ENCODE measurements at places on chromosomes 1 and 21.

DNA sequence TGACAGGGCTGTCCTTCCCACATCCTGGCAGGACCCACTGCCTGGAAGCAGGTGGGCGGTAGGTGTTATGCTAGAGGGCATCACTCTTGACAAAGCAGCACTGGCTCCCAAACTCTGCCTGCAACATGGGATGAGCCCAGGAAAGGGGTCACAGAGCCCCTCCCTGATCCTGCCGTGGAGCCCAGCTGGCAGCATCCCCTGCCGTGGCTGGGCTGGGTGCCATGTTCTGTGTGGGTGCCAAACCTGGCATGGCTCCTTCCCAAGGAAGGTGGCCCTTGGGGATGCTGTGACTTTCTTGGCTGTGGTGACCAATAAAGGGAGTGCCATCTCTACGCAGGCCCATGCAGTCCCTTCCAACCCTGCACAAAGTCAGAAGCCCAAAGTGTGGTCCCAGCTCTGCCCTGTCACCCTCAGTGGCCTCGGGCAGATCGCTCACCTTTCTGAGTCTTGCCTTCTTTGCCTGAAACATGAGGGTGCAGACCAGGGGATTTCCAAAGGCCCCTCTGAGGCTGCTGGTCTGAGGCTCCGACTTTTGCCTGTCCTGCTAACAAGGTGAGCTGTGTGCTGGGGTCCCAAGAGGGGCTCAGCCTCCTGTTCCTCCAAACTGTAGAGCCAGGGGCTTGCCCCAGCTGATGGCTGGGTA lies 6.0 kb downstream of the CDK18 start:
- DNase-seq: no peak

- no peak for DNase-seq
These were observed 1.7 kb upstream of the PBX1 start for GRCh38 chr1:164557270-164557669.

DNA sequence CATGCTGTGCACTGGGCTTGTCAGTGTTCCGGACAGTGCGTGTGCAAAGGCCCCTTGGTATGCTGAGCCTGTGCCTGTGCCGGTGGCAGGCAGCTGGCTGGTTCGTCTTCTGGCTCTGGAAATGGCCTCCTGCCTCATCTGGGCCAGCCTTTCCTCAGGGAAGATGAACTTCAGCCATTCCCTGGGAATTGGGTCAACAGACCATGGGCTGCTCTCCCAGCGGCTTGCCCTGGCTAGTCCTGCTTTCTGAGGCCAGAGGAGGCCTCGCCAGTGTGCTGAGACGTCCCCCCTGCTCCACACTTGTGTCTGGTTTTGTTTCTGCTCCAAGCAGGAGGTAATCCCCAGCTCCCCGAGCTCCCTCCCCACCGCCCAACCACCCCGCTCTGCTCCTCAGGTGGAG lies 32.6 kb upstream of the RD3 start:
- no peak for DNase-seq

DNA sequence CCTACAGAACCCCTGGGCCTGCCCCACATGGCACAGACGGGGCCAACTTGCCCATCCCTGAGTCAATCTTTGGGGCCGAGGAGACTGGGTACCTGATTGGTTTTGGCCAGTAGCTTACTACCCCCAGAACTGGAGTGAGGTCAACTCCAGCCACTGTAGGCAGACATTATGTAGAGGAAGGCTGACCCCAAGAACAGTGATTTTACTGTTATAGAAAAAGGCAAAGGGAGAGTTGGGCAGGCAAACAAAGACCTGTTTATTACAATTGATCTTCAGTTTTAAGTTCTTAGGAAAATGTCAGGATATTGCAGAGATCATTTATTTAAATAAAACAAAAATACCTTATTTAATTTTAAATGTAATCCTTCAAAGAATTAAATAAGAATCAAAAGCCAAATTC lies 653.8 kb downstream of the NPHP4 start:
- no peak for DNase-seq

GRCh38 chr1:36771660-36772284 lies 262.5 kb downstream of the GRIK3 start:
- no peak for DNase-seq

GRCh38 chr1:189175889-189176288 lies 1301.8 kb downstream of the BRINP3 start:
- no peak for DNase-seq

GRCh38 chr1:54378157-54378873 lies 27.9 kb downstream of the SSBP3 start:
- no peak for DNase-seq

- no peak for DNase-seq
These were observed 29.4 kb upstream of the PPP2R5A start for GRCh38 chr1:212255705-212256307.

DNA sequence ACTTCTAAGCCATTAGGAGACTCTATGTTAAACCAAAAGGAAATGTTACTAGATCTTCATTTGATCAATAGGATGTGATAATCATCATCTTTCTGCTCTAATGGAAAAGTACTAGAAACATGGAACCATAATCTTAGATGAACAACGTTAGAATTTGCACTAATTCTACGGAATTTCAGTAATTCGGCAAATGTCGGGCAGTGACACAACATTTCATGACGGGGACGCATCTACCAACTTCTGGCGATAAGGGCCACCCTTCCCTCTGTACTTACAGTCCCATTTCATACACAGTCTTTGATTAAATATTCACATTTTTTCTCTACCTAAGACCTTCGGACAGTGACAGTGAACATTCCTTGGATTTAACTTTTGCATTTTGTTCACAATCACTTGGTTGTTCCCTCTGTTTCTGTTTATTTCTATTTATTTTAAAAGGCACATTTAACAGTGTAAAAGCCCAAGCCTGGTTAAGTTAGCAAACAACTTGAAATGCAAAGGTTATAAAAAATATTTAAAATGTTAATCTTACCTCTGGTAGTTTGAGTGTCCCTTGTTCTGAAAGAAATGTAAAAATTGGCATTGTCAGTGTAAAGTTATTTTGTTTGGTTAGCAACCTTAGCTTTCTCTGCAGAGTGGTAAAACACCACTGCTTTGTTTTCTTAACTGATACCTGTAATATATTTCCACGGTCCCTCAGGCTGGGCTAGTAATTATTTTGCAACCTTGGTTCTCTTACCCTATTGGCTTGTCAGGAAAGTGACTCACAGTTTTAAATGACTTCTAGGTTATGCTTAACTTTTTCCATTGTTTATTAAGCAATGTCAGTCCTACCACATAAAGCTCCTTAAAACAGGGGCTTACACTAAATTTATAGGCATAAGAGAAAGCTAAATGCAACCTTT lies 276.9 kb downstream of the VAV3 start:
- DNase-seq: no peak

- no peak for DNase-seq
These were observed 47.3 kb downstream of the KMO start for GRCh38 chr1:241579434-241579833.

- no peak for DNase-seq
These were observed 176.1 kb downstream of the SLC45A1 start for GRCh38 chr1:8493916-8494540.

GRCh38 chr1:102970496-102971078 lies 137.7 kb downstream of the COL11A1 start:
- DNase-seq: no peak

- DNase-seq: no peak
These were observed 1809.6 kb downstream of the BRINP3 start for GRCh38 chr1:188668083-188668482.

DNA sequence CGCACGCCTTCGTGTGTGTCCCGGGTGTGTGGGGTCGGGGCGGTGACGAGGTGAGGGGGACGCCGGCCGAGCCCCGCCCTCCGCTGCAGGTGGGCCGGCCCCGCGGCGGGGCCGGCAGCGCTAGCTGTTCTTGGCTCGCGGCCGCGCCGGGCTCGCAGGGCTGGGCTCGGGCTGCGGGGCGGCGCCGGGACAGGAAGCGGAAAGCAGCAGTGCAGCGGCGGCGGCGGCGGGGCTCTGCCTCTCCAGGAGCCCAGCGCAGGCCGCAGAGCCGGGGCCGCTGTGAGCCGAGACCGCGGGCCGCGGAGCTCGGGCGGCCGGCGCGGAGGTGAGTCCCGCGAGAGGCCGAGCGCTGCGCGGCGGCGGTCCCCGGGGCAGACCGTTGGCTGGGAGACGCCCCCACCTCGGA lies at the start of gene VANGL1:
Gene VANGL1 (plus strand): TSS at position 209 of the 406 bp plus-strand sequence. CDS start 9,444 bp downstream, outside the sequence.
- DNase-seq: no peak

DNA sequence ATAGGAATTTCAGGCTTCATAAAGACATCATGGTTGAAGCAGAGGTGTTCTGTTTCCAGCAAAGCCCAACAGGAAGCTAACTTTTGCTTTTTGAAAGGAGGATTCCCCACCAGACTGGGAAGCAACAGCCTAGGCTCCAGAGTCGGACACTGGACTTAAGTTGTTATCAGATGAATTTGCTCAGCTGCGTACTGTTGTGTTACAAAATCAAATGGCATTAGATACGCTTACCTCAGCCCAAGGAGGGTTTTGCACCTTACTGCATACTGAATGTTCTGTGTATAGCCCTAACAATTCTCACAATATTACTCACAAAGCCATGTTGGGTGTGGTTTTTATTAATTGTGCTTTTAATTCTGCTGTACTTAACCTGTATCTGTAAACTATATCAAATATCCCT lies 547 bp upstream of the CHIA start:
- DNase-seq: no peak

DNA sequence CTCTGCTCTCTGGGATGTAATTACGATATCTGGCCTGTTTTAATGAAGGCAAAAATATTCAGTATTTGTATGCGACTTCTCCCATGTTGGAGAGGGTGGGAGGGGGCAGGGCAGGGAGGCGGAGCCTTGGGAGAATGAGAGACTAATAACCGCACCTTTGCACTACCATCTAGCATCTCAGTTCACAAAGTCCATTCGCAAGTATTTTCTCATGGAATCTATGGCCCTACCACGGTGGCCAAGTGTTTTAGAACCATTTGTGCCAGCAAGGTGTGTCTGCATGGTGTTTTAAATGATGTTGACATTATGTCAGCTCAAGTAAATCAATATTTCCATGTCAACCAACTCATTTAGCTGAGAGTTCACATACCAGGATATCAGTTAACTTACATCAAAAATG lies 14.3 kb upstream of the BLACAT1 start:
- no peak for DNase-seq

Measured in nucleus accumbens (tissue), 56 donors.